ENCODE measurements at places on chromosomes 12 and 14.

DNA sequence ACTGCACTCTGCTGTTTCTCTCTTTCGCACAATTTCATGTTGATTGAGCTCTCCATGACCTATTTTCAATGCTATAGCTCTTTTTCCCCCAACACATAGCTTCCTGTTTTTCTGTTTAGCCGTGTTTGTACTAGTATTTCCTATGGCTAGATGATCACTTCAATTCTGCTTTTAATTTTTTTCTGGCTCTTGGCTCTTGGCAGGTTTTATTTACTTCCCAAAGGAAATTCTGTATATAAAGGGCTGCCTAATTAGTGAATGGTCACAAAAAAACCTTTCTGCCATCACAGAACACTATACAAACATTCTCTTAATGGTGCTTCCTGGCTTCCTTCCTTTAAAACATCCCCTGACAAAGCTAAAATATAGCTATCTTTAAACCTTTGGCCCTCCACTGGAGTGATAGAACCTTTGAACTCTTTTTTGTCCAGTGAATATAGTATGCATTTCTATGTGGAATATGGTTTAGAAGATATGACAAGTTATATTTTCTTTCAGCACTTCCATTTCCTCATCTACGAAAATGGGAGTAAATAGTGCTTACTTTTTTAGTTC, 88.2 kb downstream of the RASSF9 start:
- no peak for DNase-seq

DNA sequence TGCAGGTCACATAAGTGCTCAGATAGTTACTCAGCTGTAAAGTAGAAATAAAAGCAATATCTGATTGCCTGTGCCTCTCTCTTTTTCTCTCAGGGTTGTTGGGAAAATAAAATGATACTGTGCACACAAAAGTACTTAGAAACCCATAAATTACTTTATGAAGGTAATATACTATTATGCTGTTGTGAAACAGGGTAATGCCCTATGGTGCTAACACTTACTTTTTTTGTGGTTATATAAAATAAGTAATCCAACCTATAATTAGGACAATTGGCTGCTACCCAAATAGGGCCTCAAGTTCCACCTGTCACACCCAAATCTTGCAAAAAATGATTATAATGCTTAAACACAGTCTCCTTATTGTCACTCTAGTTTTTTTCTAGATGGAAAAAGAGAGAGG, 50.6 kb downstream of the DAAM1 start:
- no peak for DNase-seq

DNA sequence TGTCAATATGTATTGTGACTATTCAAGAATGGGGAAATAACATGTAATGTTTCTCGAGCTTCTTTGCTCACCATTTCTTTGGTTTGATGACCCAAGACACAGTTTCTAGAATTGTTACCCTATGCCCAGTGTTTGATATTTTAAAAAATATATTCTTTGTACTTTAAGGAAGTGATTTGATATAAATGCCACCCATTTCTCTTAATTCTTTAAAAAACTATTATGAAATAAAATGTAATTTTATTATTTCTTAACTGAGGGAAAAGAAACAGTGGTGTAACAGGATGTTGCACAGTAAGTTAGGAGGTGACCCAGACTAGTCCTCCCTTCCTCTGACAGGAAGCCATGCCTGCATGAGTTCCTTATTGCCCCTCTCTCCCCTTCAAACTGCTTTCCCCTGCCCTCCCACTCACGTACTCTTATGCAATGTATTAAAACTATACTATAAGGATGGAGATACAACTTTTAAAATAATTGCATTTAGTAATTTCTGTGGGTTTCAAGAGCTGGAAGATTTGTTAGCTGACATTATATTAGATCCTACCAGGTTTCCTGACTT, 279.4 kb downstream of the TMTC2 start:
- DNase-seq: no peak

DNA sequence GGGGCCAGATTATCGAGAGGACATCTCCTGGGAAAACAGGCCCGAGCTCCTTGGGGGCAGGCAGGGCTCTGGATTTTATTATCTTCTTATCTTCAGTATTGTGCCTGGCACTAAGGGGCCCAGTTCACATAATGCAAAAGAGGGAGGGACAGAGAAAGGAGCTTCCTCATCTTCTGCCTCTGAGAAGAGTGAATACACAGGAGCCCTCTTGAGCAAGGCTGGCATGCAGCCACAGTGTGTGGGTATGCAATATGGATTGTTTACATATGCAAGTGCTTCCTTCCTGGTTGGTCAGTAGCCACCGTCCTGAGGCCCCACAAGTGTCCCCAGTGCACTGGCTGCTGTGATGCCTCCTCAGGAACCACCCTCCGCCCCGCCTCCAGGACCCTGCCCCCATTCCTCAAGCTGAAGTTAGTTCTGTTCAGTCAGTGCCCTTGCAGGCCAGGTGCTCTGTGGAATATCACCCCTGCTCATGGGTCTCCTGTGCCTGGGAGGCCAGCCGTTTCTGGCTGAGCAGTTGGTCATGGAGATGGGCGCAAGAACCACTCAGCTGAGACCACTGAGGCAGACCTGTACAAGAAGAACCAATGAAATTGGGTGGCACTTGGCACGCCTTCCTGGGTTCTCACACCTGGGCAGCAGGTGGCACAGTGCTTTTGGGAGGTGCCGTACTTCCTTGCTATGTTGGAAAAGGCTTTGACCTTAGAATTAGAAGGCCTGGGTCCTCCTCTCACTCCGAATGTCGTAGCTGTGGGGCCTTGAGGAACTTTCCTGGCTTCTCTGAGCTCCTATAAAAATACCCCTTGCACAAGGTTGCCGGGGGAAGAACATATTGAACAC, 35.1 kb upstream of the ACTN1 start:
- DNase-seq: no peak

- DNase-seq: peak; percentile 98
Observed at GRCh38 chr12:106986625-106987389, at the start of gene MTERF2. TSS of gene MTERF2 (minus strand) at chr12:106987146. CDS start at chr12:106978714, 8,432 bp downstream.

- peak; percentile 57 for DNase-seq
Observed at GRCh38 chr14:100825713-100826331, at the start of gene MEG3. TSS of gene MEG3 (plus strand) at chr14:100826118.

GRCh38 chr12:19884021-19884492, 444.8 kb downstream of the AEBP2 start:
- DNase-seq: no peak

GRCh38 chr12:9147461-9147860, 31.7 kb upstream of the A2M start:
- DNase-seq: no peak

- DNase-seq: no peak
Observed at GRCh38 chr14:55111122-55111708, 17.8 kb upstream of the LGALS3 start.

DNA sequence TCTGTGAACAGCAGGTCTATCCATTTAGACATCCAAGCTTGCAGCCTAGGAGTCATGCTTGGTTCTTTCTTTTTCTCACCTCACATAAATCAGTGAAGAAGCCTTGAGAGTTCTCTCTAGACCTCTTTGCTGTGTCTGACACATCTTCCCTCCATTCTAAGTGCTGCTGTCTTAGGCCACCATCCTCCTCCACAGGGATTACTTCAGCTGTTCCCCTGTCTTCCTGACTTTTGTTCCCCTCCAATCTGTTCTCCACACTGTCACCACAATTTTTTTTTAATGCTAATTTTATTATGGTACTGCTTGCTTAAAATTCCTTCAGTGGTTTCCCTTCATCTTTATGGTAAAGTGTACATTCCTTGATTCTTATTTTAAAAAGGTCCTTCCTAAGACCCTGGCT, 71.8 kb downstream of the DERA start:
- no peak for DNase-seq

GRCh38 chr14:35281341-35281740, 10.8 kb upstream of the PSMA6 start:
- no peak for DNase-seq

GRCh38 chr12:93003531-93004239, 74.6 kb upstream of the EEA1 start:
- DNase-seq: no peak

DNA sequence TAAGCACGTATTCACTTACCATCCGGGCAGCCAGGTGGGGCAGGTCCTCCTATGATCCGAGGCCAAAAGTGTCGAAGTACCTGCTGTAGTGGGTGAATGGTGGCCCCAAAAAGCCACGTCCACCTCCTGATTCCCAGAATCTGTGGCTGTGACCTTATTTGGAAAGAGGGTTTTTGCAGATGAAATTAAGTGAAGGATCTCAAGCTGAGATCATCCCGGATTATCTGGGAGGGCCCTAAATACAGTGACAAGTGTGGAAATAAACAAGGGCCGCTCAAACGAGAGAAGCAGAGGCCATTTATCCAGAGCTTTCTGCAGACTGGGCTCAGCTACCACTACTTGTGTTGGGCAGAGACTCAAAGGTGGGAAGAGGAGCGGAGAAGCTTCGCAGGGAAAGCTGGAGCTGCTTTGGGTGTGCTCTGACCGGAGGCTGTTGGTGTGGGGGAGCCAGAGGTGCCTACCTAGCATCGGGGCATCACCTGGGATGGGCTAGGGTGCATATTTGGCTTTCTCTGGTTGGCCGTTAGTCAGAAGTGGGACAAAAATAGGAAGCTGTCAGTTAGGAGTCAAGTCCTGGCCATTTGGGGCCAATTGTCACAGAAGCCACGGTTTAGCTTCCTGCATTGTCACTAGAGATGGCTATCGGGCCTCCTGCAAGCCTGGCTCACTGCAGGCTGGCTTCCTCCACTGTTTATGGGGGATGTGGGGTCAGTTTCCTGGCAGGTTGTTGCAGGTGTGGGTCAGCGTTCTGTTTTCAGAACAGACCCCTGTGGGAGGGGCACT, 27.8 kb upstream of the DLK1 start:
- no peak for DNase-seq

- DNase-seq: peak; percentile 45
Observed at GRCh38 chr14:103185051-103186029, 62.1 kb downstream of the TNFAIP2 start.

DNA sequence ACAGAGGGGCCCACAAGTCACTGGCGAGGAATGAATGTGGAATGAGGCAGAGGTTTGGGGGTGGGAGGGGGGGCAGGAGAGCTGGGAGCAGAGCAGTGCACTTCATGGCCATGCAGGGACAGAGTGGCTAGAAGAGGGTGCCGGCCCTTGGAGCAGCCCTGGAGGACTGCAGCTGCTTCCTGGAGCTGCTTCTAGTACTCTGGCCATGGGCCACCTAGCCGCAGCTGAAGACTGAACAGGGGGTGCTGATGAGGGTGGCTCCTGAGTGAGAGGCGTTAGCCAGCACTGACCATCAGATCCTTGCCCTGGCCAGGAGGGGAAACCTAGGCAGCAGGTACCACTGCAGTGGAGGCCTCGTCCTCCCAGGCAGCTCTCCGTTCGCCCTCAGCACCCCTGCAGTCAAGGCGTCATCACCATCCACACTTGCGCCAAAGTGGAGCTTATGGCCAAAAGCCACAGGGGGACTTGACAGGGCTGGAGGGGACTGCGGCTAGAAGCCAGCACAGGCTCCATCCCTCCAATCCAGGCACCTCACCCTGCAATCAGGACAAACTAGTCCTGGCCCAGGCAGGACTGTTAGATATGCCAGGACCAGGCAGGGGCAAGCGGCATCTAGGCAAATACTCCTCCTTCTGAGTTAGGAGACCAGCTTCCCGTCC, 16.4 kb downstream of the OTUB2 start:
- DNase-seq: no peak

- no peak for DNase-seq
Observed at GRCh38 chr12:27667540-27667939, 28.7 kb upstream of the REP15 start.

GRCh38 chr14:59217011-59217410, 28.5 kb downstream of the DAAM1 start:
- no peak for DNase-seq

DNA sequence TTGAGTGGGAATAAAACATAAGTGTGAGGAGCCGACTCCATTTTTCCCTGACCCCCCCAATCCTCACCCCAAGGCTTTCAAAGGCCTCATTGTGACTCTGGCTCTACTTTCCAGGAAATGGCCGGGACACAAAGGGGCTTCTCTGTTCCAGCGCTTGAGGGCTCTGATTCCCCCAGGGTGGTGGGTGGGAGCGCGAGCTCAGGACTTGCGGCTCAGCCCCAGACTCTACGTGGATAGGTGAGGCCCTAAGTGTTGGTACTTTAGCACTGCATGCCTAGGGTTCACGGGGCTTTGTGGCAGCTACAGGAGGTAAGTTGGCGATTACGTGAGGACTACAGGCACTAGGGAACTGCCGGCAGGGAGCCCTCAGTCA, 553 bp downstream of the CNPY2 start:
- peak; percentile 32 for DNase-seq

DNA sequence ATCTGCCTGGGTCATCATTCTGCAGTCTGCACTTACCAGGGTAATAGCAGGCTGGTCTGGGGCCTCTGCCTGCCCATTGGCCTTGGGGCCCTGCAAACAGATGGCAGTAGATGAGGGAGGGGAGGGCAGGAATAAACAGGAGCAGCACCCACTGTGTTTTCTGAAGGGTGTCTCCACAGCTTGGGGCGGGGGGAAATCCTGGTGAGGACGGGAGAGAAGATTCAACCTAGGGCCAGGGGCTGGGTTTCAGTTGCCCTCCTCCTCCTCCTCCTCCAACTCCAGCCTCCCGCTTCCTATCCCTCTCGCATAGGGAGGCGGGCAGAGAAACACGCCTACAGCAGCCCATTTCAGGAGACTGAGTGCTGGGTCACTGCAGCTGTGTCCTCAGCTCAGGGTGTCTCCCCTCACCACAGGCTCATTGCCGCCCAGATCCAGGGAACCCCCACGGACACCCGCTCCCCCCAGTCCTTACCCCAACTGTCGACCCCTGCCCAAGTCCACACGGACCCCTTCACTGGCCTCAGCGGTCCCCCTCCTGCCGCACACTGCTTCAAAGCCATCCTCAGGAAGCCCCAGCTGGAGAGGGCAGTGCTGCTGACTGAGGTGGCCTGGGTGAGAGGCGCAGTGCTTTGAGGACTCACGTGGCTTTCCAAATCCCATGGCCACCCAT, 9.1 kb upstream of the KRT80 start:
- DNase-seq: no peak

DNA sequence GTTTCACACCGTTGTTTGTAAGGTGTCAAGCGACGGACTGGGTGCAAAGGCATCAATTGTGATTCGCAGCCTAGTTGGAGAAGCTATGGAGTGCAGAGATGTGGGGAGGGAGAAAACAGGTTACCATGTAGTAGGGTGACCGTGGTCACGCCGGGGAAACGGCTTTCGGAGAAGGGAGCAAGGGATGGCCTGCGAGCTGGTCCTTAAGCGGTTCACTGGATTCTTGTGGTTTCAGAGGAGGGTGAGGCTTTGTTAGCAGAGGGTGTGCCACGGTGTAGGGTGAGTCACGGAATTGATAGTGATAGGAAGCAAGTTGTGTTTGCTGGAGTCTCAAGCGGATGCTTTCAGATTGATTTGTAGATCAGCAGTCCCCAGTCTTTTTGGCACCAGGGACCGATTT, 2.3 kb downstream of the PIWIL1 start:
- no peak for DNase-seq

Data from ACHN (cell line).